Stimulated activated CD8-positive, alpha-beta memory T cell treated with anti-CD3 and anti-CD28 coated beads, Interleukin-4, amount 100 ng/mL, for 24 hours (primary cell): ENCODE measurements at places on chromosomes 2 and 18.

DNA sequence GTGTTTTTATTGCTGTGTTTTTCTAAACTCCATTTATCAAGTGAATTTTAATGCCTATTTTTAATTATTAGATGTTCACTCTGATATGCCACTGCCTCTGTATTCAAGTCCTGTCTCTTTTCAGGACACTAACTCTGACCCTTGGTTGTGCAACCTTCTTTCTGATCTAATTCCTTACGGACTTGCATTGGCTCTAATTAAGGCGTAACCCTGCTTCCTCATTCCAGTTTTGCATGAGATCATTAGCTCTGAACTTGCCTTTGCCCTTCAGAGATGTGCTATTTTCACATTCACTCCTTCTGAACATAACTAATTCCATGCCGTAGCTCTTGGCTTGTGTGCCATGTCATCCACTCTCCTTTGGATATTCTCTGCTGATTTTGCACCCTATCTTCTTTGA lies 162.5 kb upstream of the TMEFF2 start:
- no peak for DNase-seq

- no peak for DNase-seq
Observed at GRCh38 chr18:7382328-7383001, 151.6 kb downstream of the LRRC30 start.

DNA sequence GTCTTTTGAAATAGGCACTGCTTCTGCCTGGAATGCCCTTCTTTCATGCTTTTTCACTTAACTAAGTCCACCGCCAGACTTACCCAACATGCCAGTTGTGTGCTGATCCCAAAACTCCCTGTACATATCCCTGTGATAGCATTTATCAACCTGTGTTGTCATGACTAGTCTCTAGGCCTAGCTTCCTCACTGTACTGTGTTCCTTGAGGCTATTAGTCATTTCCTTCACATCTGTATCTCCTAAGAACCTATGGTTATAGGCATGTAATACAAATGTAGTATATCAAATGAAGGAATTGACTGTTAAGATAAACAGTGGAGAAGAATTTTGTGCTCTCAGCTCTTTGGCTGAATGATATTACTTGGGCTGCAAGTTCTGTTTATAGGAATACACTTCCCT lies 184.3 kb downstream of the CYRIA start:
- DNase-seq = no peak

DNA sequence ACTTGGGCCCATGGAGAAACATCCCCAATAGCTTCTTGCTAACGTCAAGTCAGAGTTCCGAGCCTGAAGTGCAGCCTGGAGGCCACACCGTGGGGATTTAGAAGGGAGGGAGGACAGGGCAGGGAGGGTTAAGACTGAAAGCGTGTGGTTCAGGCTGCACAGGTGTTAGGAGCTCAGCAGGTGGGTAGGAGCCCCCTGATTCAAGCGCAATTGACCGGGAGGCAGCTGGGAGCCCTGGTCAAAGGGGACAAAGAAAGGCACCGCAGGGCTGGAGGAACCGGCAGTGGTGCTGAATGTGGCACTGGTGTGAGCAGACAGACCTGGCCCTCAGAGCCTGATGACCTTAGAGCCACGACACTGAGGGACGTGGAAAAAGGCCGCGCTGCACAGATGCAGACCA lies 149.6 kb downstream of the TMEM18 start:
- DNase-seq = no peak

DNA sequence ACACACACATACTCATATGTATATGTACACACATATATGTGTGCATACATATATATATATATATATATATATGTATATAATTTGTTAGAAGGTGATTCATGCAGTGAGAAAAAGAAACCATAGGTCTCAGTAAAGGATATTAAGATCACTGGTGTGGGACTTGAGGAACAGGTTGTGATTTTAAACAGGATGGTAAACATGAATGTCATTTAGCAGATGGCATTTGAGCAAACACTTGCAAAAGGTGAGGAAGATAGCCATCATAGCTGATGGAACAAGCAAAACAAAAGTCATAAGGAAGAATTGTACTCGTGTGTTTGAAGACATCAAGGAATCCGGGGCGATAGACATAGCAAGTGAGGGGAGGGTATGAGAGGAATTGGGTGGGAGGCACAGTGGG lies 784.5 kb downstream of the TSN start:
- DNase-seq = no peak

GRCh38 chr2:179550214-179550613 lies 285.6 kb upstream of the SESTD1 start:
- DNase-seq = no peak

DNA sequence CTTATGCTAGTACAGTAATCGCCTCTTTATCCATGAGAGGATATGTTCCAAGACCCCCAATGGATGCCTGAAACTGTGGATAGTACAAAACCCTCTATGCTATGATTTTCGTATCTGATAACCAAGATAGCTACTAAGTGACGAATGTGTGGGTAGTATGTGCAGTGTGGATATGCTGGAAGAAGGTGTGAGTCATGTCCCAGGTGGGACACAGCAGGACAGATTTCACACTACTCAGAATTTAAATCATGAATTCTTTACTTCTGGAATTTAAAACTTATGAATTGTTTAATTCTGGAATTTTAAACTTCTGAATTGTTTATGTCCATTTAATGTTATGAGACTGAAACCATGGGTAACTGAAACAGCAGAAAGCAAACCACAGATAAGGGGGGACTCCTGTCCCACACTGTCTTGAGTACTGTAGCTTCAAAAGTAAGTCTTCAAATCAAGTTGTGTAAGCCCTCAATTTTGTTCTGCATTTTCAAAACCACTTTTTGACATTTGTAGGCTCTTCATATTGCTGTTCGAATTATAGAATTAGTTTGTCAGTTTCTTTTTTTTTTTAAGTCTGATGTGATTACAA lies 116.0 kb downstream of the LTBP1 start:
- DNase-seq = no peak

DNA sequence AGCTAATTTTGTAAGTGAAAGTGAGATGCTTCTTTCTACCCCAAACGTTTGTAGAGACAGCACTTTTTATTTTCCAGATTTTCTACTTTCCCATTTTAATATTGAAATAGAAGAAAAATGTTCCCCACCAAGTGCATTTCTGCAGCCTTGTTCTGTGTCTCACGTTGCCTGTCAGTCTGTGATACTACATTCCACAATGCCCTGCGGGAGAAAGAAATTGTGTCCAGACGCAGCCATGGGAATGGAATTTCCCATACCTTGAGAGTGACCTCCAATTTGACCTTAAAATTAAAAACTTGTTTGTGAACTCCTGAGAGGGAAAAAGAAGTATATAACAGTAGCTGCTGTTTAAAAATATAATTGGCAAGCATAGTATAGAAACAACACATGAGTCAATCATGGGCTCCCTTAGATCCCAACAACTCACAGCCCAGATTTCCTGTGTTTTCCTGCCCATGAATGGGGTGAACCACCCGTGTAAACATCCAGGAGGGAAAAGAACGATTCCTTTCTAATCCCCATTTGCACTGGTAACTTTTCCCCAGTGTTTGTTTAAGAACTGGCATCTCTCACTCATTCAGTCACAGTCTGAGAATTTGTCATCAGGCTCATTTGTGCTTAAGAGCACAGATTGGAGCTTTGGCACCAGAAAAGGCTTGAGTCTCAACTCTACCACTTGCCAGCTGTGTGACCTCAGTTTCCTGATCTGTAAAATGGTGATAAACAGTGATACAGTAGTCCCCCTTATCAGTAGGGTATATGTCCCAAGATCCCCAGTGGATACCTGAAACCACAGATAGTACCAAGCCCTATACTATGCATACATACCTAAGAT lies 166.1 kb upstream of the ZNF521 start:
- DNase-seq = no peak

DNA sequence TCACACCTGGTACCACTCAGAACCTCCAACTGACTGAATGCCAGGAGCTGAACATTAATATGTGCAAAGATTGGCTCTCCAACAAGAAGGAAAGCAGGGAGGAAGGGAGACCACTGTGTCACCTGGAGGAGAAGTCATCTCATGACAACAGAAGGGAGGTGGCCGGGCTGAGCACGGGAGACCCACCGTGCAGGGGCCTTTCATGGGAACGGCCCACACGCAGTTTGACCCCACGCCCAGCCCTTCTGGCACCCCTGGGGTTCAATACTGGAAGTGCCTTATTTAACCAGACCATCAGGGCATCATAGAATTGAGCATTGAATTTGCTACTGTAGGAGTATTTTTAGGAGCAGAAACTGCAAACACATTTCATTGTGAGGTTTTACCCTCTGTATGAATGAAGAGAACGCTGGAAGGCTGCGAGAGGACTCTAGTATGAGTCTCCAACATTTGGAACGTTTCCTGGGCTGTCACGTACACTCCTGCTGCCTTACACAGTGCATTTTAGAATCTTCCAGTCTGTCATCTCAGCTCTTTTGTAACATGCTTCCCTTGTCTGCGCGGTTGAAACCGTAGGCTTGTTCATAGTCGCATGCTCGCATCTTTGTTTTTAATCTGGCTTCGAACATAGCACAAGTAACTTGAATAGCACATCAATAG lies 132.1 kb downstream of the NFATC1 start:
- no peak for DNase-seq

DNA sequence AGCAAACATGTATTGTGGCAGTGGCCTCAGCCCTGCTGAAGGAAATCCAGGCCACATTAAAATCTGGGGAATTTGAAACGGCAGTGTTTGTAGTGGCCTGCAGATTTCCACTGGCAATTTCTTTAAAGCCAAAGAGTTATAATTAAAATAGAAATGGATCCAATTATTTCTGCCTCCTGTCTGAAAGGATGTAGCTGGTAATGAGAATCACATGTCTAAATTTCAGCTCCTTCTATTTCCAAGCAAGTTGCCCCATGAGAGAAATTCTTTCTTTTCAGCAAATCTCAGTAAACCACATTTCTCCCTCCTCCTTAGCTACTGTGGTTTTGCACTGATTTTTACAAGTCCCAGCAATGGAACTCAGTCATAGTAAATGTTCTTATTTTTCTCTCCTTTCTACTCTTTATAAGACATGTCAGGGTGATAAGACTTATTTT lies 55.4 kb upstream of the ZNF396 start:
- no peak for DNase-seq

- DNase-seq = no peak
Observed at GRCh38 chr2:11505652-11506610, 27.9 kb upstream of the GREB1 start.

- no peak for DNase-seq
Observed at GRCh38 chr18:9885170-9886004, at the start of gene TXNDC2. Gene TXNDC2, plus strand, starts transcription at chr18:9885973. Its CDS starts 708 bp downstream, at chr18:9886681.

DNA sequence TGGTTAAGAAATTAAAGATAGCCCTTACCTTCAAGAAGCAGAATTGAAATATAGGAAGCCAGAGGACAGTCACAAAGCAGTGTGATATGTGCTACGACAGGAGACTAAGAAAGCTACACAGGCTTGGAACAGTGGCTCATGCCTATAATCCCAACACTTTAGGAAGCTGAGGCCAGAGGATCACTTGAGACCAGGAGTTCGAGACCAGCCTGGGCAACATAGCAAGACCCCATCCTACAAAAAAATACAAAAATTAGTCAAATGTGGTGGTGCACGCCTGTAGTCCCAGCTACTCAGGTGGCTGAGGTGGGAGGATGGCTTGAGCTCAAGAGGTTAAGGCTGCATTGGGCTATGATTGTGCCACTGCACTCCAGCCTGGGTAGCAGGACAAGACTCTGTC lies 21.9 kb downstream of the GALNT3 start:
- no peak for DNase-seq

DNA sequence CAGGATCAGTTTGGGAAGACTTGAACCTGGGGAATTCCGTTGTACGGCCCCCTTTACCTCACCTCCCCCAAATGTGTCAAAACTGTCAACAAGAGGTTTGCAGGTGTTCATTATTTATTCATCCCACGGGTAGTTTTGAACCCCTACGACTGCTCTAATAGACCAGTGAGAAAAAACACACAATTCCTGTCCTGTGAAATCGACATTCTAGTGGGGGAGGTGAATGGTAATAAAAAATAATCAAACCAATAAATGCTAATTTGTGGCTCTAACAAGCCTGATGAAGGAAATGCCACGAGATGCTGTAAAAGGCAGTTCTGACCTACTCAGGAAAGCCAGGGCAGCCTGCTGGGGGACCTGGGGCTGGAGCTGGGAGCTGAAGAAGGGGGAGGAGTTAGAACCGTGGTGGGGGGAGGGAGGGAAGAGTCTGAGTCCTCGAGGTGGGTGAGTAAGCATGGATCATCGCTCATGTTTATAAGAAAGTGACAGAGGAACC lies 463 bp upstream of the DNAJB2 start:
- DNase-seq = no peak

DNA sequence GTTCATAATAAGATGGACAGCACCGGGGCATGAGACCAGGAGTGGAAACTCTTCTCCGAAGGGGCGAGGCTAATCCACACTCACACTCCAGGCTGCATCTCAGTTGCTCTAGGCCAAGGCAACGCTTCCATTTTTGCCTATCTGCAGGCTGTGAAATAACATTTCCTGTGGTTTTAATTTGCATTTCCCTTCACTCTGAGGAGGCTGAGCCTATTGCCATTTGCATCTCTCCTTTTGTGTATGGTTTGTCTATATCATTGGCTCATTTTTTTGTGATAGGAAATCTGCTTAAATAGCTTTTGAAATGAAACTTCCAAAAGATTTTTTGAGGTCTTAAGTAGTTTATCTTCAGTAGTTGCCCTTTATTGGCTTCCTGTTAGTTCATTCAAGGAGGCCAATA lies 57.6 kb downstream of the TPGS2 start:
- DNase-seq = no peak

- DNase-seq = no peak
Observed at GRCh38 chr18:4836141-4836540, 360.9 kb downstream of the AKAIN1 start.

GRCh38 chr2:176960061-176960460 lies 252.5 kb upstream of the HNRNPA3 start:
- DNase-seq = no peak

- no peak for DNase-seq
Observed at GRCh38 chr18:9914334-9914583, 443 bp downstream of the VAPA start.

DNA sequence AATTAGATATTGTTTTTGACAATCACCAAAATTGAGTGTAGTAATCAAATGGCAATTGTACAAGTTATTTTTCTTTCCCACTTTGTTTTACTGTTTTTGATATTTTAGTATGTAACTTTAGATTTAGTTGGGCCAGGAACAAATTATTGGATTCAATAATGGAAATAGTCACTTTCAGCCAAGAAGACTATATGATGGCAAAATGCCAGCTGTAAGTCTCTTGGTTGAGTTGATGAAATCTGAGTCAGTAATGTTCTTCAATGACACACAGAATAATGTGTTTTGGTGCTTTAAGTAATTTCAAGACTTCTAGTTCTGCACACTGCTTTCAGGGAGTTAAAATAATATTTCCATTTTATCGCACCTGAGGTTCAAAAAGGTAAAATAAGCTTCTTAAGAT lies 2022.0 kb upstream of the CELF4 start:
- DNase-seq = no peak

GRCh38 chr2:142533177-142533576 lies 344.3 kb upstream of the KYNU start:
- DNase-seq = no peak
